Dorsolateral prefrontal cortex (tissue), 122 donors: ENCODE measurements at places on chromosomes 13 and 19. TPM values are rescaled to one million over a fixed set of nuclear protein-coding genes. Genes with fewer than 3 reads are reported as not detected.

GRCh38 chr19:44765033-44765948 is 12.4 kb upstream of the CBLC start:
- DNase-seq: no peak

DNA sequence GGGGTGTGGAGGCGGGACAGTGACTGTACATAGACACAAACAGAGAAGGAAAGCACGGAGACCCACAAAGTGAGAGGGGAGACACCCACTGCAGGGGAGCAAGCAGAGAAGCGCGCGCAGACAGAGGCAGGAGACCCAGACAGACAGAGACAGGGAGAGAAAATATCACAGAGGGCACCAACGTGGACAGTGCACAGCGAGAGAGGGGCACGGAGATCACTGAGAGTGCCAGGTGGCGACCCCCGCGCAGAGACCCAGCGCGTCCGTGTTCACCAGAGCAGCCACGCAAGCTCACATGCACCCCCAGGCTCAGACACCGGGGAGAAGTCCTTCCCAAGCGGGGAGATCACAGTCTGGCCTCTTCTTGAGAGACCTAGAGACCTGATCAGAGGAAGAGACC is 1.4 kb upstream of the CACNG7 start:
- no peak for DNase-seq

The C19orf81 gene
- total RNA-seq: 14.0 TPM

- no peak for DNase-seq
Measured at GRCh38 chr19:41352609-41353465, 885 bp downstream of the TGFB1 start.

GRCh38 chr13:108225440-108225839 is 7.2 kb downstream of the ABHD13 start:
- no peak for DNase-seq

DNA sequence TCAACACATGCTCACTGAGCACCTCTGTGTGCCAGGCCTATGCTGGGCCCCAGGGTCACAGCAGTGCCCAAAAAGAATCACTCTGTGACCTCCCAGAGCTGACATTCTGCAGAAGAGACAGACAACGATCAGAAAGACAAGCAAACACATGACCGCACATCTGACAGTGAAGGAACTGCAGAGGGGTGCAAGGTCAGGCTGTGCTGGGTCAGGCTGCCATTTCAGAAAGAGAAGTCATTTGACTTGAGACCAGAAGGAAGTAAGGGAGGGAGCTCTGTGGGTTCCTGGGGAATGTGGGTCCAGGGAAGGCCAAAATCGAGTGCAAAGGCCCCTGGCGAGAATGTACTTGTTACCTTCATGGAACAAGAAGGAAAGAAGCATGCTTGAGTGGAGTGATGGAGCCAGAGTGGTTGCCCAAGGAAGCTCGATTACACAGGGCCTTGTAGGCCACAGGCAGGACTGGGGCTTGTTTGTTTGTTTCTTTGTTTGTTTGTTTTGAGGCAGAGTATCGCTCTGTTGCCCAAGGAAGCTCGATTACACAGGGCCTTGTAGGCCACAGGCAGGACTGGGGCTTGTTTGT is 11.4 kb upstream of the CD22 start:
- DNase-seq: no peak

The CLEC4M gene
- total RNA-seq: not detected

GRCh38 chr13:59047546-59047945 is 1116.2 kb downstream of the DIAPH3 start:
- no peak for DNase-seq

DNA sequence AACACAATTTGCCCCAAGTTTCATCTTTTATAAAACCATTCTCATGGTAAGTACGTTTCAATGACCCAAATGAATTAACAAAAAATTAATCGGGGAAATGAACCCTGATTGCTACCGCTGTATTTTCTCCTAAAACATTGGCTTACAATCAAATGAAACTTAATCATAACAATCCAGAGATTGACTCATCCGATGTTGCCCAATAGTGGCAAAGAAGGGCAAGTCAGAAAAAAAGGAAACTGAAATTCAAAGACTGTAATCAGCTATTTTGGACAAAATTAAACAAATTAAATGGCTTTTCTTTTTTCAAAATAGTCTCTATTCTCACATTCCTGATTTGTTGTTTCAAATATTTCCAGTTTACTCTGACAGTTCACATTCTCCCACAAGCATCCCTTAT is 3.9 kb upstream of the ACOD1 start:
- no peak for DNase-seq

GRCh38 chr13:94658926-94659597 is 53.3 kb downstream of the SOX21 start:
- DNase-seq: no peak

GRCh38 chr13:69306766-69307165 is 800.9 kb upstream of the ATXN8OS start:
- DNase-seq: no peak

The ARHGEF18 gene
- total RNA-seq: 35.9 TPM

DNA sequence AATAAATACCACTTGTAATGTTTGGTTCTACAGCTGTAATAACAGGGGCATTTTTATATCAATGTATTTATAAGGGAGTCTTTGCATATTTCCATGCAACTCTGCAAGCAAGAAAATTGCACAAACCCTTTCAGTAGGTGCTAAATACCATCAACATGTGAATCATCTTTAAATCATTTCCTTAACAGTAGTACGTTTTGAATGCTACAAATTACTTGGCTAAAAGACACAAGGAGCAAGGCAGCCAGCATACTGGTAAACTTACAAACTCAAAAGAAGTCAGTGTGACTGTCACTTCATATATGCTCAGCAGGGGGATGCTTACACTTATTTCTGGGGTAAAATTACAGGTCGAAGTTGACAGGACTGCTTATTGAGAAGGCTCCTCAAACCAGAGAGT is 402.4 kb downstream of the EFNB2 start:
- no peak for DNase-seq

DNA sequence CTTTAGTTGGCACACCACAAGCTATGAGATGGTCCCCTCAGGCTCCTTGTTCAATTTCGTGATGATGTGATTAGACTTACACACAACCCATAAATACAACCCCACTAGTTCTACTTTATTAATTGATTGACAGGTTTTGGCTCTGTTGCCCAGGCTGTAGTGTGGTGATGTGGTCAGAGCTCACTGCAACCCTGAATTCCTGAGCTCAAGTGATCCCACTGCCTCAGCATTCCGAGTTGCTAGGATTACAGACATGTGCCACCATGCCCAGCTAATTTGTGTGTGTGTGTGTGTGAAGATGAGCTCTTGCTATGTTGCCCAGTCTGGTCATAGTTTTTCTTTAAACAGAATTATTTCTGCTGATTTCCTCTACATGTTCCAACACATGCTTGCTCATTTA is 17.5 kb upstream of the HTR2A start:
- no peak for DNase-seq

The RAB3D gene
- total RNA-seq: 22.7 TPM
